Stimulated activated CD8-positive, alpha-beta memory T cell treated with anti-CD3 and anti-CD28 coated beads, Interleukin-7, amount 100 ng/mL, for 1 hour (primary cell): ENCODE measurements at places on chromosomes 5 and 9.

DNA sequence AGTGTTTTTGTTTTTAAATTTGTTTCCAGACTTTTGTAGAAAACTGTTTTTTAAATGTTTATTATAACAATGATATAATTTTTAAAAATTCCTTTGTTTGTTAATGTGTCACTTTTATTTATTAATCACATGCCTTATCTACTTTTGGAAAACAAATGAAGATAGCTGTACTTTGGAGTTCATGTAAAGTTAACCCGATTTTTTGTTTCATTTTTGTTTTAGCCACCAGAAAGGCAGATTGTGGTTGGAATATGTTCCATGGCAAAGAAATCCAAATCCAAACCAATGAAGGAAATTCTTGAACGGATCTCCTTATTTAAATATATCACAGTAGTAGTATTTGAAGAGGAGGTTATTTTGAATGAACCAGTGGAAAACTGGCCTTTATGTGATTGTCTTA is 13.1 kb downstream of the PPIP5K2 start:
- DNase-seq: no peak

- DNase-seq: no peak
Measured at GRCh38 chr9:69549310-69550202, 122.6 kb downstream of the APBA1 start.

GRCh38 chr5:96199713-96200183 is 233.3 kb downstream of the PCSK1 start:
- no peak for DNase-seq

GRCh38 chr9:91073811-91074771 is 272.5 kb downstream of the SYK start:
- no peak for DNase-seq

DNA sequence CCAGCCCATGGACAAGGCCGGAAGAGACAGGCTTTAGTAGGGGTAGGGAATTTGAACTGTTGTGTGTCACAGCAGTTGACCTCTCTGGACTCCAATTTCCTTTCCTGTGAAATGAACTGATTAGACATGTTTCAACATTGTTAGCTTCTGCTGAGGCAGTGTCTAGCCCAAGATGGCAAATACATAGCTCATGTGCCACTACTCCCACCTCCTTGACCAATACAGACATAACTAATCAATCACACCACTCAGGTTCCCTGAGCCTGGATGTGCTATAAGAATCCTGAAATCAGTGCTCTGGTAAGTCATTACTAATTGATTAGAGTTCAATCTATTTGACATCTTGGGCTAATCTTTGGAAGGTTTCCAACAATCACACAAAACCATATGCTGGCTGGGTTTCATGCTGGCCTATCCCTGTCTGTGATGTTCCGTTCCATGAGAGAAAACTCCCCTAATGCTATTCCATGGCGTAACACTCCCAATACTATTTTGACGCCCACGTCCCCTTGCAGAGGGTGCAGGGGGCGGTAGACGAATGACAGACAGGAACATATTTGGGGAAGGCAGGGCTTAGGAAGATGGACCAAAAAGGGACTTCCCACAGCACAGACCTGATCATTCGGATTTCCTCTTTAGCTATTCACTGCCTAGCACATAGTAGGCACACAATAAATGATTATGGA is 95.2 kb downstream of the PDE6A start:
- no peak for DNase-seq

GRCh38 chr9:79145442-79145841 is 426.3 kb upstream of the TLE4 start:
- DNase-seq: no peak

DNA sequence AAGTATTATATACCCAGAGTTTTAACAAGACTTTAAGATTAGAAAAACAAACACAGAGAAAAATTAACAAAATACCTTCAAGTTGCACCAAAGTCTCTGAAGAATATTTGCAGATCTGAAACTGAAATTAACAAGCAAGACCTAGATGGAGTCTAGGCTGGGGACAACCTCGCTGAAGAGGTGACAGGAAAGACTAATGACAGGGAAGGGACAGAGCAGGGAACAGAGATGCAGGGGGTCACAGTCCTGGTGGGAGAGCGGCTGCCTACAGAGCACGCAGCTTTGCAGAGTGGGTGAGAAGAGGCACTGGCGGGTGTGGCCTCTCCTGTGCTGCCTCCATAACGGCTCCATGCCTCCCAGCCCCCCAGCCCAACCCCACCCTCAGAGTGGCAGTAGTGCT is 13.5 kb downstream of the RETREG1 start:
- no peak for DNase-seq

- no peak for DNase-seq
Measured at GRCh38 chr5:170171811-170172210, 61.0 kb upstream of the C5orf58 start.

DNA sequence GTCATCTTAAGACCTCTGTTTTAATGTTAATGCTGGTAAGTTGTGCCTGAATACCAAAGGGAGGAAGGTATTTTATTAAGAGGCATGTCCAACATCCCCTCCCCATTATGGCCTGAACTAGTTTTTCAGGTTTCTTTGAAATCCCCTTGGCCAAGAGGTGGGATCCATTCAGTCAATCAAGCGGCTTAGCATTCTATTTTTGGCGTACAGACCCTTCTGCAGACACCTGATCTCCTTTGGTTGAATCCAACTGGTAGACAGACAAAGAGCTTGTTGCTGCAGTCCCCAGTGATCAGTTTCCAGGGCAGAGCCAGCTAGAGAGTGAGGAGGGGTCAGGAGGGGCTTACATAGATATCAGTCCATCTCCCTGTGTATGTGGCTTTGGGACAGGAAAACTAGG is 7.9 kb upstream of the KCNMB1 start:
- no peak for DNase-seq

DNA sequence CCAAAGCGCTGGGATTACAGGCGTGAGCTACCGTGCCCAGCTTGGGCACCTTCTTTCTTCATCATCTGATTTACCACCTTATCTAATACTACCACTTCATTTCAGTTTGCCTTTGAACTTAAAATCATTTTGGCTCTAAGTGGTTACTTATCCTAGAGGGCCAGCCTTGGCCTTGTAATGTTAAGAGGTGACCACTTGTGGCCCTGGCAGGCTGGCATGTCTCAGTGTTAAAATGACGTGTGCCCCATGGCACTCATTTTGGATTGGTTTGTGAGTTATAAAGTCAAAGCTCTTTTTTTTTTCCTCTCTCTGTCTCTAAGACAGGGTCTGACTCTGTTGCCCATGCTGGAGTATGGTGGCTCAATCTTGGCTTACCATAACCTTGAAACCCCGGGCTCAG is 17.8 kb downstream of the HABP4 start:
- DNase-seq: no peak

GRCh38 chr5:79800979-79801827 is 111.6 kb downstream of the CMYA5 start:
- DNase-seq: no peak

DNA sequence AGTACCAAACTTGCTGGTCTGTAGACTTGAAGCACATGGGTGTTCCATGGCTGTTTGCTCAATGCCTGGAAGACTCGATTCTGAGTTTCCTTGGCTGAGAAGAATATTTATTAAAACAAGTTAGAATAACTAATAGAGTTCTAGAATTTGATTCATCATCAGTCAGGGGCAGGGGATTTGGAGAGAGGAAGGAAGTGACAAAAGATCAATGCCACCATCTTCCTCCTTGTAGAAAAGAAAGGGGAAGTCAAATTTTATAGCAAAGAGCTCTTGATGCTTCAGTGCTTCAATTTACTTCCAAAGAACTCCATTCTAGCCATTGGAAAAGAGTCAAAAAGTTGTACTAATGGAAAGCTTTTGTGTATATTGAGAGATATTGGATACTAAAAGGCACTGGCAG is 236.3 kb downstream of the MCTP1 start:
- no peak for DNase-seq

GRCh38 chr5:17081142-17081541 is 136.3 kb upstream of the BASP1 start:
- no peak for DNase-seq

GRCh38 chr5:14135621-14136020 is 7.5 kb upstream of the TRIO start:
- DNase-seq: no peak

GRCh38 chr9:123562844-123563346 is 206.9 kb downstream of the CRB2 start:
- no peak for DNase-seq

GRCh38 chr9:28607843-28608242 is 1034.6 kb upstream of the C9orf72 start:
- no peak for DNase-seq

DNA sequence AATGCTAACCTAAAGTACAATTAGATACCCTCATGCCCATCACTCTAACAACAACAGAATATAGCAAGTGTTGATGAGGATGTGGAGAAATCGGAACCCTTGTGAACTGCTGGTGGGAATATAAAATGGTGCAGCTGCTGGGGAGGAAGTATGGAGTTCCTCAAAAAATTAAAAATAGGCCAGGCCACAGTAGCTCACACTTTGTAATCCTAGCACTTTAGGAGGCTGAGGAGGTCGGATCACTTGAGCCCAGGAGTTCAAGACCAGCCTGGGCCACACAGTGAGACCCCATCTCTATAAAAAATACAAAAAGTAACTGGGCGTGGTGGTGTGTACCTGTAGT is 18.0 kb upstream of the MRNIP start:
- DNase-seq: no peak

GRCh38 chr5:119322948-119323537 is 32.8 kb upstream of the TNFAIP8 start:
- DNase-seq: no peak

DNA sequence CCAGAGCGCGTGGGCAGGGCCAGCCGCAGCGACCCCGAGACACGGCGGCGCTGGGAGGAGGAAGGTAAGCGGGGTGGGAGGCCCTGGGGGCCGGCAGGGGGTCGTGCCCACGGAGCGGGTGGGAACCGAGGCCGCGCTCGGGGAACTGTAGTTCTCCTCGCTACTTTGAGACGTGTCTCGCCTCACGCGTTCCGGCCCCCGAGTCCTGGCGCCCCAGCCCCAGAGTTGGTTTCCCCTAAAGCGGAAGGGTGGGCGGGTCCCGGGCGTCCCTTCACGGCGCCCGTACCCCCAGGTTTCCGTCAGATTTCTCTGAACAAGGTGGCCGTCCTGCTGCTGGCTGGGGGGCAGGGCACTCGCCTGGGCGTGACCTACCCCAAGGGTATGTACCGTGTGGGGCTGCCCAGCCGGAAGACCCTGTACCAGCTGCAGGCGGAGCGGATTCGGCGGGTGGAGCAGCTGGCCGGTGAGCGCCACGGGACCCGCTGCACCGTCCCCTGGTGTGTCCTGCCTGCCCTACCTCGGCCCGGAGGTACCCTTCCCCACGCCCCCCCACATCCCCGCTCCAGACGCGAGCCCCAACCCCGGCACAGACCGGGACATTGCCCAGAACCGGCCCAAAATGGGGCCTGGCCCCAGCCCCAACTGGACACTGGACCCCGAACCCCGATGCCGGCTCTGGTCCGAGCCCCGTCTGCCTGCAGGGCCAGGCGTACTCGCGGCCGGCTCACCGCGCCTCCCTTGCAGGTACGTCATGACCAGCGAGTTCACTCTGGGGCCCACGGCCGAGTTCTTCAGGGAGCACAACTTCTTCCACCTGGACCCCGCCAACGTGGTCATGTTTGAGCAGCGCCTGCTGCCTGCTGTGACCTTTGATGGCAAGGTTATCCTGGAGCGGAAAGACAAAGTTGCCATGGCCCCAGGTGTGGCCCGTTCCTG is 709 bp downstream of the UAP1L1 start:
- DNase-seq: no peak

- no peak for DNase-seq
Measured at GRCh38 chr5:56625541-56625940, 189.8 kb upstream of the MAP3K1 start.

- DNase-seq: no peak
Measured at GRCh38 chr5:135015942-135016341, 18.1 kb downstream of the PITX1 start.

DNA sequence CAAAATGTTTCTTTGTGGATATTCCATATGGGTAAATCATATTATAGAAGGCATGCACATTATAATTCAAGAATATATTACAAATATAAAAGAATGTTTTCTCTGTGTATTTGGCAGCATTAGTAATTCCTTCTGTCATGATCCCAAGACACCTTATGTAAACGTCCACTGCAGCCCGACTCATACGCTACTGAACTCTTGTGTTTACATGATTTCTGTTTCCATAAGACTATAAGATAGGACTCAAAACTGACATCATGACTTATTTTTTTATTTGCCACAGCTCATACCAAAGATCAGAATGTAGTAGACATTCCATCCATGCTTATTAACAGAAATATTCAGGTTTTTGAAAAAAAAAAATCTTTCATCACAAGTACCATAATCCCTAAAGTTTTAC is 234.1 kb downstream of the AP3B1 start:
- no peak for DNase-seq

GRCh38 chr5:186091-187041 is 4.9 kb upstream of the LRRC14B start:
- DNase-seq: no peak
